Naive thymus-derived CD4-positive, alpha-beta T cell (primary cell): ENCODE measurements at places on chromosomes 11 and 22. TPM values are rescaled to one million over a fixed set of nuclear protein-coding genes. Genes with fewer than 3 reads are reported as not detected.

DNA sequence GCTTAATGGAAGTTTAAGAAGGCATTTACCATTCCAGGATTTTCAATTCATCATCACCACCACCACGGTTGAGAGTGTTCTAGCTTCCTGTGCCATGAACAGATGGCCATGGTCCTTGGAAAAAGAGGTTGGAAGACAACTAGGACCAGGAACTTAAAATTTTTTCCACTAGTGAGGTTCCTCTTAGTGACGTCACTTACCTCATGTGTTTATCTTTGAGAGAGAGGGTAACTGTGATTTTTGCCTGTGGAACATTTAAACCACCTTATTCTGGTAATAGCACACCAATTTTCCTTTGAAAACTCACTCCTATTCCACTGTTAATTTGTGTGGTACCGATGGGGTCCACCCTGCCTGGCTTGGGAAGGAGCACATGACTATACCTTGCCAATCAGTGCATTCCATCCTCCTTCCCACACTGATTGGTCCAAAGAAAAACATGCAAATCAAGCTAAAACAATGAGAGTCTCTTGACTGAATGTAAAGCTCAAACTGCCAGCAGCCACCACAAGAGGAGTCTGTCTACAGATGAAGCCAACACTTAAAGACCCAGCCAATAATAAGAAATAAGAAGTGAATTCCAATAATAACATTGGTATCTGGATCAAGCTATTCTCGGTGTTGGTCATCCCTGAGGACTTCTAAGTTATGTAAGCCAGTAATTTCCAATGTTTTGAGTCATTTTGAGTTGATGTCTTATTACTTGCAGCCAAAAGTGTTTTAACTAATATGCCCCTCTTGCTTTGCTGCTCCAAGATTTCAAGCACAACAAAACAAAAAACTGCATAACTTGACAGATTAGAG lies 111.8 kb downstream of the MPPED2 start:
- H3K27ac ChIP-seq, result no peak overlapping the region
- no peaks in the 10 kb centered on the region for H3K36me3 ChIP-seq
- no peak overlapping the region for H3K4me3 ChIP-seq
- no peaks in the 10 kb centered on the region for H3K4me1 ChIP-seq
- H3K27me3 ChIP-seq, result no peaks in the 10 kb centered on the region

Gene OR10V1
- total RNA-seq, result not detected

DNA sequence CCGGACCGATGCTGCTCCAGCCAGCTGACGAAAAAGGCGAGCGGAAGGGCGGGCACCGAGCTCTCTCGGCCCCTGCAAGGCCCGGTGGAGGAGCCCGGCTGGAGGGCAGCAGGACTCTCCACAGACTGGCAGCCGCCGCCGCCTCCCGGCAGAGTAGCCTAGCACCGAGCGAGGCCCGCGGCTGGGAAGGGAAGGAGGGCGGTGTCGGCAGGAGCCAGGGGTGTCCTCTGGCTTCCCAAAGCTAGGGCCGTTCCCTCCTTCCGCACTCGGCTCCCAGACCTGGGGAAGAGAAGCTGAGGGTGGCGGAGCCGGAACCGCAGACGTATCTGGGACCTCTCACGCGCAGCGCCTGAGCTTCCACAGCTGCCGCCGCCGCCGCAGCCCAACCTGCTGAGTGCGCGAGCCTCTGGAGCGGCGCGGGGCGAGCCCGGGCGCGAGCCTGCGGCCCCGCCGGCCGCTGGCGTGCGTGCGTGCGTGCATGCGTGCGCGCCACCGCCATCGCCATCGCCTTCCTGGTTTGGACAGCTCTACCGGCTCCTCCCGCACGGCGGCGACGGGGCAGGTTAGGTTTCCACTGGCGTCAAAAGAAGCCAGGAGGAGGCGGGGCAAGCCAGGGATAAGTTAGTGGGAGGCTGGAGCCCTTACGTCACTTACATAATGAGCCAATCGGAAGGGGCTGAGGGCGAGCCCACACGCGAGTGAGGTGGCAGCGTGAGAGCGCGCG lies at the start of gene RAB6A:
Gene RAB6A (minus strand): TSS at position 396 of the 724 bp plus-strand sequence. CDS start 439 bp downstream, outside the sequence.
- H3K36me3 ChIP-seq, result no peaks in the 10 kb centered on the region
- peak within 1 kb of the TSS; percentile 87 for H3K4me3 ChIP-seq
- peak; percentile 100 for DNase-seq
- no peaks in the 10 kb centered on the region for H3K27me3 ChIP-seq
- peak within 1 kb of the TSS; percentile 89 for H3K27ac ChIP-seq

- no peak overlapping the region for H3K4me3 ChIP-seq
- H3K27ac ChIP-seq, result no peak overlapping the region
Observed at GRCh38 chr11:79617561-79617960, 176.7 kb upstream of the TENM4 start.

DNA sequence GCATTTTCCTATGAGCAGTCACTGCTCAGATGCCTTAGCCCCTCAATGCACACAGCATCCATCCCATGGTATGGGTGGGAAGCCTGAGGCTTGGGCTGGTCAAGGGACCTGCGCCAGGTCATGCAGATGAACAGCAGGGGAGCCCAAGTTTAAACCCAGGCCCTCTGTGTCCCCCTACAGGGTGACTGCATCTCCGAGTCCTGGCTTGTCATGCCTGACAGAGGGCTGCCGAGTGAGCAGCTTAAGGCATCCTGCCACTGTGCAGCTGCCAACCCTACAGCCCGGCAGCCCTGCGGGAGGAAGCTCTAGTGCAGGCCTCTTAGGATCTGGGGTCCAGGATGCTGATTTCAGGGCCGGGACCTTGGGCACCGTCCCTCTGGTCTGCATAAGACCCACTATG lies 10.0 kb downstream of the IL2RB start:
- H3K4me1 ChIP-seq, result no peaks in the 10 kb centered on the region
- DNase-seq, result no peak

GRCh38 chr11:64185175-64185692 lies 737 bp upstream of the STIP1 start:
- H3K36me3 ChIP-seq, result no peaks in the 10 kb centered on the region
- DNase-seq, result no peak
- H3K27ac ChIP-seq, result peak overlapping the region; percentile 82
- no peaks in the 10 kb centered on the region for H3K27me3 ChIP-seq

DNA sequence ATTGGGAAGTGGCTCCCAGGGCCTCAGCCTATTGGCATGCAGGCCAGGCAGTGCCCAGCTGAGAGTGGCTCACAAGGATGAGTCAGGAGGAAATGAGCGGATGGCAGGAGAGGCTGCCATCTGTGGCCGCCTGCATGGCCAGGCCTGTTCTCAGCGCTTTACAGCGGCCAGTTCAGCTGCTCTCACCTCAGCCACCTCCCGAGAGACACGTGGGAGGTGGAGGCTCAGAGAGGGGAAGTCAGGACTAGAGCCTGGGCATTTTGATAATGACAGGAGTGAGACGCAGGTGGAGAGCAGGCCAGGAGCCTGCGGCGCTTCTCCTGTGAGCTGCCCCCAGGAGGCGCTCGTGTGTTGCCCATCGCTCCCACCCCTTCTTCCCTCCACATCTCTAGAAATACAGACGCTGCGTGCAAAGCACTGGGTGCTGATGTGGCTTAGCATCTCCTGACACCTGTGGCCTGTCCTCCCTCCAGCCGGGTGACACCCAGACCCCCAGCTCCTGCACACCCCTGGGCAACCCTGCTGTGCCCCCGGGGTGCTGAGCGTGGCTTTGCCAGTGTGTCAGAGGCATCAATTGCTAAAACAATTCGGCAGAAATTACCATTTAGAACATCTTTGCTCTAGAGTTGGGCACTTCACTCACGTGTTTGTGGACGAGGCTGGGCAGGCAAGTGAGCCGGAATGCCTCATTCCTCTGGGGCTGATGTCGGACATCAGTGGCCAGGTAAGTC lies 21.4 kb upstream of the PANX2 start:
- H3K27ac ChIP-seq, result no peak overlapping the region
- H3K27me3 ChIP-seq, result no peaks in the 10 kb centered on the region
- peak; percentile 63 for DNase-seq

Gene PRRG4
- not detected for total RNA-seq

- H3K4me1 ChIP-seq, result peaks cover 10% of the 10 kb centered on the region
- no peak overlapping the region for H3K27ac ChIP-seq
Observed at GRCh38 chr11:119330237-119330636, 4.1 kb upstream of the RNF26 start.

Gene TCN1
- not detected for total RNA-seq

DNA sequence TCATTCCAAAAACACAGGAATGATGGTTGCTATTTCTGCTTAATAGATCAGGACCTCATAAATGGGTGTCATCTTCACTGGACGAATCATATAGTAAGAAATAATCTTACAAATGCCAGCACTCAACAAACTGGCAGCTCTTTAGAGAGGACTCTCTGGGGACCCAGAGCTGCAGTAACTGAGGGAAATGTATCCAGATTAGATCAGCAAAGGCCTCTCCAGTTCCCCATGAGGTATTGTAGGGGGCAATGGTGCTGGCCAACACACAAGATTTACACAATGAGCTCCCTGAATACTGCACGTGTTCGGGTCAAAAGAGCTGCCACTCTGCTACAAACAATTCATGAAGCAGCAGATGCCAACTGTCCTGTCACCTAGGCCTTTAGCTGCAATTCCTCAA lies 110.2 kb downstream of the RBFOX2 start:
- H3K4me1 ChIP-seq, result no peaks in the 10 kb centered on the region
- no peak overlapping the region for H3K4me3 ChIP-seq
- no peak for DNase-seq

DNA sequence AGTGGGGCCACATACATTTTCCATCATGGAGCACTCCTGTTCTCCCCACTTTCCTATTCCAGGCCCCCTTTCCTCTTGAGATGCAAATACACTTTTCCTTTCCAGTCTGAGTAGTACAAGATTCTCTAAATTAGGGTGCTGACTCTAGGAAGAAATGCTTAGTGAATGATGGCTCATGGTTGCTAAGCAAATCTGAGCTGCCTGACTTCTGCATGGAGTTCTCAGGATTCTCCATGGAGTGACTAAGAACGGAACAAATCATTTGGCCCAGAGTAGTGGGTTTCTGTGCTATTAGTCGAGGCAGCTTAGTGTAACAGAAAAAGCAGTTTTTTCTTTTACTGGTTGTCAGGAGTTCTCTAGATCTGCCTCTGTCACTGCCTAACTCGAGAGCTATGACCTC lies 65.4 kb upstream of the NTM start:
- H3K4me3 ChIP-seq, result no peak overlapping the region
- DNase-seq, result no peak
- H3K4me1 ChIP-seq, result no peaks in the 10 kb centered on the region
- no peaks in the 10 kb centered on the region for H3K27me3 ChIP-seq

DNA sequence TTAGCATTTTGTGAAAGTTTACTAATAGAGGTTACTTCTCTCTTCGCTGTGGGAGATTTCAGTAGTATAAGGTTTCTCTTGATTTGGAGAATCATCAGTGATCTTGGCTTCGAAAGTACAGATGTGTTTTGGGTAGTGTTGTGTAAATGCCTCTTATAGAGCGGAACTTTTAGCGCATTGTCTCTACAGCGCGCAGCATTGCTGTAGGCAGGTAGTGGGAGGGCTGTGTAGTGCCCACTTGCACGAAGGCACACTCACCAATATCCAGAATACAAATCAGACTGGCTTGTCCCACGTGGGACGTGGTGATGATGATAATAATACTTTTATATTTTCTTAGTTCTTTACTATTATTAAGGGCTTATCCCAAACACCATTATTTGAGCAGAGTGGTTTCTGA lies 51.4 kb downstream of the FAM83F start:
- no peaks in the 10 kb centered on the region for H3K27me3 ChIP-seq
- H3K4me3 ChIP-seq, result peak overlapping the region; percentile 97
- H3K4me1 ChIP-seq, result peaks cover 18% of the 10 kb centered on the region
- DNase-seq, result peak; percentile 26

Gene TUB
- total RNA-seq, result 0.07 TPM

DNA sequence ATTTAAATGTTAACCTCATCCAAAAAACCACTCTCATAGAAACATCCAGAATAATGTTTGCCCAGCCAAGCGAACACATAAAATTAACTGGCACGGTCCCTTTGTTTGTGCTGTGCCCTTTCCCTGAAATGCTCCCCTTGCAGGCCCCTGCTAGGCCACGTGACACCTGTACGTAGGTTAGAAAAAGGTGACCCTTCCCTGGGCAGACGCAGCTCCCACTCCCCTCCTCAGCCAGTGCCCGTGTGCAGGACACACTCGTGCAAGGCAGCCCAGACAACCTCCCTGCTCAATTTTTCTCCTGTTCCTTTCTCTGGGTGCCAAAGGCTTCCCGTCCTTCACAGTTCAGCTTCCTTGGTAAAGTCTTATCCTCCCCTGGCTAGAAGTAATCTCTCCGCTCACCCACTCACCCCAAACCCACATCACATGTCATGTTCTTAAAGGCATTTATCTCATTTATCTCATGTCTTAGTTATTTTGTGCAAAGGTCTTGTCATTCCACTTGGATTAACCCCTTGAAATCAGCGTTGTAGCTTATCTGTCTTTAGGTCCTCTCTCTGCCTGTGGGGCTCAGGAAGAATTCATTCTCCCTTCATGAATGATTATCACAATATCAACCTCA lies 20.7 kb downstream of the FAM83F start:
- DNase-seq, result no peak
- no peaks in the 10 kb centered on the region for H3K36me3 ChIP-seq
- H3K27me3 ChIP-seq, result no peaks in the 10 kb centered on the region
- H3K27ac ChIP-seq, result no peak overlapping the region
- H3K4me1 ChIP-seq, result peaks cover 1% of the 10 kb centered on the region
- H3K4me3 ChIP-seq, result no peak overlapping the region

Gene ADAMTS8
- not detected for total RNA-seq

Gene FDXACB1
- 5.0 and 5.3 TPM in 2 replicates for total RNA-seq

- DNase-seq, result no peak
- H3K4me3 ChIP-seq, result no peak overlapping the region
- H3K27ac ChIP-seq, result no peak overlapping the region
Observed at GRCh38 chr22:35472488-35472887, 68.1 kb upstream of the RASD2 start.

Gene CHST1
- total RNA-seq, result not detected in 2 replicates

GRCh38 chr11:88039476-88040147 lies 135.6 kb downstream of the RAB38 start:
- H3K4me1 ChIP-seq, result no peaks in the 10 kb centered on the region
- DNase-seq, result no peak
- no peaks in the 10 kb centered on the region for H3K36me3 ChIP-seq

Gene RAB36
- 0.38 TPM for total RNA-seq

DNA sequence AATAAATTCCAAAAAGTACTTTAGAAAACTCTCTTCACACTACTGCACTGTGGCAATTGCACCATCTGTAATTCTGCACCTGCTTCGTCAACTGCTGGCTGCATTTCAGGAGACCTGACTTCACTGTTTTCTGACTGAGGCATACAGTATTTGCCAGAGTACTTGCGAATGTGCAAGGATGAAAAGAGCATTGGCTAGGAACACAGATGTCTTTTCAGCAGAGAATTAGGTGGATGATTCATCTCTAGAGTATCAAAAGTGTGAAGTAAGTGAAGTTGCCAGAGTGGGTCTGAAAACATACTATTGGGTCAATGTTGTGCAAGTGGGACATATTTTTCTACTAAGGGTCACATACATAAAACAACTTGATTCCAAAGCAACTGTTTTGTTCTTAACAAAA lies 427.5 kb upstream of the CCDC90B start:
- no peak overlapping the region for H3K4me3 ChIP-seq
- no peaks in the 10 kb centered on the region for H3K36me3 ChIP-seq

Gene RAPSN
- 1.5 TPM for total RNA-seq
